ENCODE measurements at places on chromosomes 7 and 10. TPM values are rescaled to one million over a fixed set of nuclear protein-coding genes. Genes with fewer than 3 reads are reported as not detected.
A peak's percentile ranks its signal among the peaks of the same experiment; 100 is the strongest.

Gene ZNF716
- not detected for total RNA-seq

DNA sequence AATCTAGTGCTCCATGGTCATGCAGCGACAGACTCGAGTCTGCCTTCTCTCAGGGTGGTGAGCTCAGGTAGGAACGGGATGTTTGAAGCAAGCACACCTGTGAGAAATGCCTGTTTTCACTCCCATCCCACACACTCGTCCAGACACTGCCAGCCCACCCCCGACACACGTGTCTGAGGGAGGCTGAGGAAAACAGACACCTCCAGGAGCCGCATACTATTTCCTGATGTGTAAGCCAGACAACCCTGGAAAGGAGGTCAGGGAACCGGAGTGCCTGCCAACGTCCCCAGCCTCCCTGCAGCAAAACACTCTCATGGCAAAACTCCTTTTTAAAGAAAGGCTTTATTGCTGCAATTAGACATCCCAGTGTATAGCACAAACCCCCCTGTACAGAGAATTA lies 80.2 kb downstream of the ALOX5 start:
- peaks cover 13% of the 10 kb centered on the region for H3K4me1 ChIP-seq
- no peak for DNase-seq
- no peaks in the 10 kb centered on the region for H3K27me3 ChIP-seq
- H3K27ac ChIP-seq, result no peak overlapping the region

DNA sequence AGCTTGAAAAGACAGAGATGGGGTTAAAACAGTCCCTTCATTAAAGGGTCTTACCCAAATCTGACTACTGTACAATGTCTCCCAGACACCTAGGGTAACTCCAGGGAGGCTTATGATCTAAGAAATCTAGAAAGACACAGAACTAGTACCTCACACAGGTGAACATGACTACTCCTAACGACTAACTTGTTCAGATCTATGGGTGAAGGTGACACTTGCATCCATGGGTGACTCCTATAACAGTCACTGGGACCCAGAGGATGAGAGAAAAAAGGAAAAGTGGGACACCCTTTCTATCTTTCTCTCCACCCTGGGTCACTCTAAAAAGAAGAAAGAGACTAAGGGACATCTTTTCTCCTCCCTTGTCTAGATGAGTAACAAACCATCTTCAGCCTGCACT lies 19.2 kb downstream of the AKR1C8 start:
- H3K4me3 ChIP-seq, result no peak overlapping the region
- no peaks in the 10 kb centered on the region for H3K4me1 ChIP-seq
- DNase-seq, result no peak
- H3K36me3 ChIP-seq, result peaks cover 3% of the 10 kb centered on the region

DNA sequence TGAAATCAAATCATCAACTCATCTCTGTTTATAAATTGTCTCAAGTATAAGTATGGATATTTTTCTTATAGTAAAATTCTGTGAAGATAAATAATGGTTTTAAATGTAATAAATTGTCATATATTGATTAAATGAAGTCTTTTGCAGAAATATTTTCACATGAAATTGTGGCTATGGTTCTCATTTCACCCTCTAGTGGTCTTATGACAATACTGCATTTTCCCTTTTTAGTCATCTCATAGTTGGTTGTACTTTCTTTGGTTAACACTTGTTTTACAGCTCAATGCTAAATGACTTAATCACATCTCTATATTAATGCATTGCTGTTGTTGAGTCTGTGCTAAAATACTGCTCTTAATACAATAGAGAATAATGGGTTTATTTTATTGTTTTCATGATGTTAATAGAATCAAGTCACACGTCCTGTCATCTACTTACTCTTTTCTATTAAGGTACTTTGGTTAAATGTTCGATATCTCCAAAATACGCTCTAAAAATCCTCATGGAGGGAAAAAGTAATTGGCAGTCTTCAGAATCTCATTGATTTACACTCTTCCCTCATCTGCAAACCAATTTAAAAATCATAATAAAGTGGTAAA lies 38.0 kb upstream of the CACNA2D1 start:
- H3K4me1 ChIP-seq, result no peaks in the 10 kb centered on the region
- no peaks in the 10 kb centered on the region for H3K36me3 ChIP-seq
- H3K27ac ChIP-seq, result no peak overlapping the region
- H3K27me3 ChIP-seq, result peaks cover 2% of the 10 kb centered on the region
- no peak overlapping the region for H3K4me3 ChIP-seq

- DNase-seq, result no peak
- H3K4me3 ChIP-seq, result no peak overlapping the region
- H3K36me3 ChIP-seq, result no peaks in the 10 kb centered on the region
- H3K27ac ChIP-seq, result no peak overlapping the region
- H3K27me3 ChIP-seq, result peaks cover 16% of the 10 kb centered on the region
- peaks cover 8% of the 10 kb centered on the region for H3K4me1 ChIP-seq
These were observed 3.3 kb upstream of the SMO start for GRCh38 chr7:129184981-129185670.

Gene MYOZ1
- not detected for total RNA-seq

DNA sequence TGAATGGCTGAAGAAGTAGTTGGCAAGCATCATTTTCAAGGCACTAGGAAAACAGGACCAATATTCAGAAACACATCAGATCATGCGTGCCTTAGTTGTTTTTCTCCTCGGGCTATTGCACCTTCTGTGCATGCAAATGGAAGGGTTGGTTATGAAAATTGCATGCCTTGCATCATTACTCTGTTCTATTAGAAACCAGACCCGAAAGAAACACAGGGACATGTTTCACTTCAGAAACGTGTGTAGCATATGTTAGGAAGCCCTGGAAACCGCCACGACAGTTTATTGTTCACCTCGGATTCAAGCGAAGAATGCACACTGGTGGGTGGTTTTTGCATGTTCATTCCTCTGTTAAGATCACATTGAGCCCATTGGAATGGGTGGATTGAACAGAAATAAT lies 214.7 kb downstream of the FRMD4A start:
- H3K27me3 ChIP-seq, result no peaks in the 10 kb centered on the region
- no peaks in the 10 kb centered on the region for H3K4me1 ChIP-seq
- no peak for DNase-seq
- no peak overlapping the region for H3K4me3 ChIP-seq

DNA sequence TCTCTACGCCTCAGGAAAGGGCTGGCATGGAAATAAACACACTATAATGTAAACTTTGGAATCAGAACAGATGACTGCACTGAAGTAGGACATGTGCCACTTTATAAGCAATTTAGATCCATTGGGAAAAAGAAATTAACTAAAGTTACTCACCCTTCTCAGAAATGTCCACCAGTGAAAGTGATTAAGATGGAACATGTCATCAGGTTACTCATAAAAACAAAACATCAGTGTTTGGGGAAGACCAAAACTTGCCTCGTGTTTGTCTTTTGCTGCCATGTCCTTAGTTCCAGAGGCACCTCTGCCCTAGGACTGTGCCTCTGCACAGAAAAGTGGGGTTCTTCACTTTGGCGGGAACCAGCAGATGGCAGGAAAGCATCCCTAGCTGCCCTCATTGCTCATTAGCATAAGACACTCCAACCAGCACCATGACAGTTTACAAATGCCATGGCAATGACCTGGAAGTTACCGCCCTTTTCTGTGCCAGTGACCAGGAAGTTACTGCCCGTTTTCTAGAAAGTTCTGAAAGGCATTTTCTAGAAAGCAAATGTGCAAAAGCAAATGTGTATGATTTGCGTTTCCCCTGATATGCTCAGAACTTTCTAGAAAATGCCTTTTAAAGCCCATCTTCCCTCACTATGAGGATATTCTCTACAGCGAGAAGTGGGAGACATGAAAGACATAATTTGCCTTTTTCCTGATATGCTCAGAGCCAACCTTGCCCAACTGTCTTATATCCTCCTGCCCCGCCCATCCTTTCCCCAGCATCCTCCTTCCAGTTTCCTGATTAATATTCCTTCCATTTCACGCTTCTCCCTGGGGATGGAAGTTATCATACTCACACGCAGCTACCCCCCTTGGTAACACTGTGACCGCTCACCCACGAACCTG lies 258.2 kb downstream of the USP6NL start:
- DNase-seq, result no peak
- no peaks in the 10 kb centered on the region for H3K27me3 ChIP-seq
- no peaks in the 10 kb centered on the region for H3K36me3 ChIP-seq
- H3K4me1 ChIP-seq, result no peaks in the 10 kb centered on the region
- H3K27ac ChIP-seq, result no peak overlapping the region

Gene INHBA
- not detected for total RNA-seq

DNA sequence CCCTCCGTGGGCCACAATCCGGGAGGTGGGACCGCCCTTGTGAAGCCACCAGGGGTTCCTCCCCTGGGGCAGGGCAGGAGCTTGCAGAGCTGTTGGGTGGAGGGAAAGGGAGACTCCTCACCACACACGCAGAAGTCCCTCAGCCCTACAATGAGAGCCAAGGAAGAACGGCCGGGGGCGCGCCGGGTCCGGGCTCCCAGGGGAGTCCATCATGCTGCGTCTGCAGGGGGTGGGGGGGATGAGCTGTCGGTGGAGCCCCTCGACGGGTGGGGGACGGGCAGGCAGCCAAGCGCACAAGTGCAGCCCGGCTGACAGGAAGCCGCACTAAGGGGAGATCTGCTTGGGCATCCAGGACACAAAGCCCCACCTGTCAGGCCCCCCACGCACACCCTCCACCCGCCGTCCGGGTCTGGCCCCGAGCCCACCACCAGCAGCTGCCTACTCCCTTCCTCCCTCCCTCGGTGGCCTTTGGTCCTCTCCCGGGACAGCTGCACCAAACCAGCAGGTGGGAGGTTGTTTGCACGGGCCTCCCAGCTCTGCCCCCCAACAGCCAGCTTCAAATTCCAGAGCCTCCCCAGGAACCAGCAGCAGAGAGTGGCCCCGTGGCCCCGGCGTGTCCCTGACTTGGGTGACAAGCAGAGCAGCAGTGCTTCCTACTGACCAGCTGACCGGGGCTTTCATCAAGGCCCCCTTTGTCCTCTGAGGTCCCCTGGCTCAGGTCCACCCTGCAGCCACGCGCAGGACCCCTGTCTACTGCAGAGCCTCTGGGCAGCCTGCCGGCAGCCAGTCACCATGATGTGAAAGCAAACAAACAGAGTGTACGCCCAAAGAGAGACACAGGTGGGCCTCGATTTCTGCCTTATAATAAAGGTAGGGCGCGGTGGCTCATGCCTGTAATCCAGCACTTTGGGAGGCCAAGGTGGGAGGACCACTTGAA lies 50.3 kb downstream of the HIP1 start:
- no peak overlapping the region for H3K4me3 ChIP-seq
- no peaks in the 10 kb centered on the region for H3K36me3 ChIP-seq
- H3K4me1 ChIP-seq, result peaks cover 3% of the 10 kb centered on the region
- H3K27me3 ChIP-seq, result peaks cover 12% of the 10 kb centered on the region
- DNase-seq, result no peak

DNA sequence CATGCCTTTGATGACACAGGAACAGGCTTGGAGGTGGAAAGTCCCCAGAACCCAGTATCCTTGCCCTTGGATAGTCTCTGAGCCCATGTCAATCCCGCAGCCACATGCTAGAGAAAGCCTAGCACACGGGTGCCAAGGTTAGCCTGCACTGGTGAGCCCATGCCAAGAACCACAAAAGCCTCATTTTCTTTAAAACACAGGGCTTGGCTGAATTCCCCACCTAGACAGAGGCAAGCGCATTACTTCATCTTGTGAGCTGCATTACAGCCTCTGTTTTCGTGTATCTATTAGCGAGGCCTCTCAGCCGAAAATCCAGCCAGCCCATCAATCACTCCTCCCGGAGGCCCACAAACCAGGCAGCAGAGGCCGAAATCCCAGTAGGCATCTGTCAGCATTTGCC lies 314.9 kb upstream of the AUTS2 start:
- H3K27ac ChIP-seq, result no peak overlapping the region
- H3K27me3 ChIP-seq, result no peaks in the 10 kb centered on the region
- H3K4me1 ChIP-seq, result no peaks in the 10 kb centered on the region
- no peak overlapping the region for H3K4me3 ChIP-seq
- H3K36me3 ChIP-seq, result no peaks in the 10 kb centered on the region
- no peak for DNase-seq

- DNase-seq, result no peak
- no peaks in the 10 kb centered on the region for H3K36me3 ChIP-seq
- H3K27me3 ChIP-seq, result peaks cover 58% of the 10 kb centered on the region
- no peak overlapping the region for H3K27ac ChIP-seq
These were observed 1.2 kb upstream of the AMPH start for GRCh38 chr7:38632411-38632810.

Gene PHYHIPL
- not detected for total RNA-seq

GRCh38 chr7:149302222-149302621 lies 40.2 kb downstream of the ZNF783 start:
- no peaks in the 10 kb centered on the region for H3K27me3 ChIP-seq
- peaks cover 2% of the 10 kb centered on the region for H3K4me1 ChIP-seq

GRCh38 chr7:106110885-106111654 lies 1.0 kb downstream of the SYPL1 start:
- H3K27ac ChIP-seq, result peak overlapping the region; percentile 79
- H3K4me3 ChIP-seq, result peak overlapping the region; percentile 86
- H3K36me3 ChIP-seq, result peaks cover 11% of the 10 kb centered on the region
- no peak for DNase-seq
- peaks cover 56% of the 10 kb centered on the region for H3K4me1 ChIP-seq

- no peaks in the 10 kb centered on the region for H3K27me3 ChIP-seq
- H3K4me1 ChIP-seq, result peaks cover 47% of the 10 kb centered on the region
- peaks cover 27% of the 10 kb centered on the region for H3K36me3 ChIP-seq
- H3K4me3 ChIP-seq, result no peak overlapping the region
- H3K27ac ChIP-seq, result peak overlapping the region; percentile 54
These were observed 21.8 kb downstream of the STN1 start for GRCh38 chr10:103896225-103896624.

GRCh38 chr7:108196004-108196403 lies 65.8 kb upstream of the LAMB4 start:
- no peaks in the 10 kb centered on the region for H3K4me1 ChIP-seq
- no peak overlapping the region for H3K4me3 ChIP-seq
- H3K27me3 ChIP-seq, result no peaks in the 10 kb centered on the region
- DNase-seq, result no peak
- no peak overlapping the region for H3K27ac ChIP-seq

- no peaks in the 10 kb centered on the region for H3K36me3 ChIP-seq
- peaks cover 21% of the 10 kb centered on the region for H3K4me1 ChIP-seq
- no peak overlapping the region for H3K27ac ChIP-seq
- H3K4me3 ChIP-seq, result no peak overlapping the region
- peaks cover 14% of the 10 kb centered on the region for H3K27me3 ChIP-seq
These were observed 144.2 kb upstream of the TNRC18 start for GRCh38 chr7:5567790-5568189.

Gene SLC16A9
- total RNA-seq, result 1.9 TPM

GRCh38 chr10:124035928-124036558 lies 57.4 kb downstream of the CHST15 start:
- peak; percentile 40 for DNase-seq
- H3K4me1 ChIP-seq, result peaks cover 7% of the 10 kb centered on the region
- peak overlapping the region; percentile 49 for H3K27ac ChIP-seq
- H3K4me3 ChIP-seq, result peak overlapping the region; percentile 23

- no peaks in the 10 kb centered on the region for H3K27me3 ChIP-seq
- H3K27ac ChIP-seq, result no peak overlapping the region
- H3K4me3 ChIP-seq, result no peak overlapping the region
- no peak for DNase-seq
These were observed 88.3 kb downstream of the PTPRZ1 start for GRCh38 chr7:121961089-121961867.

Gene PKD2L1
- not detected for total RNA-seq

Gene SLC29A3
- 4.3 TPM for total RNA-seq

GRCh38 chr10:121935702-121936101 lies 7.9 kb upstream of the ATE1 start:
- no peak overlapping the region for H3K27ac ChIP-seq
- DNase-seq, result no peak
- H3K36me3 ChIP-seq, result no peaks in the 10 kb centered on the region

Gene ZNF735
- total RNA-seq, result not detected

Gene CPA2
- not detected for total RNA-seq
